Activated CD8-positive, alpha-beta memory T cell treated with anti-CD3 and anti-CD28 coated beads for 4 hours (primary cell): ENCODE measurements at places on chromosomes 13 and 19.

DNA sequence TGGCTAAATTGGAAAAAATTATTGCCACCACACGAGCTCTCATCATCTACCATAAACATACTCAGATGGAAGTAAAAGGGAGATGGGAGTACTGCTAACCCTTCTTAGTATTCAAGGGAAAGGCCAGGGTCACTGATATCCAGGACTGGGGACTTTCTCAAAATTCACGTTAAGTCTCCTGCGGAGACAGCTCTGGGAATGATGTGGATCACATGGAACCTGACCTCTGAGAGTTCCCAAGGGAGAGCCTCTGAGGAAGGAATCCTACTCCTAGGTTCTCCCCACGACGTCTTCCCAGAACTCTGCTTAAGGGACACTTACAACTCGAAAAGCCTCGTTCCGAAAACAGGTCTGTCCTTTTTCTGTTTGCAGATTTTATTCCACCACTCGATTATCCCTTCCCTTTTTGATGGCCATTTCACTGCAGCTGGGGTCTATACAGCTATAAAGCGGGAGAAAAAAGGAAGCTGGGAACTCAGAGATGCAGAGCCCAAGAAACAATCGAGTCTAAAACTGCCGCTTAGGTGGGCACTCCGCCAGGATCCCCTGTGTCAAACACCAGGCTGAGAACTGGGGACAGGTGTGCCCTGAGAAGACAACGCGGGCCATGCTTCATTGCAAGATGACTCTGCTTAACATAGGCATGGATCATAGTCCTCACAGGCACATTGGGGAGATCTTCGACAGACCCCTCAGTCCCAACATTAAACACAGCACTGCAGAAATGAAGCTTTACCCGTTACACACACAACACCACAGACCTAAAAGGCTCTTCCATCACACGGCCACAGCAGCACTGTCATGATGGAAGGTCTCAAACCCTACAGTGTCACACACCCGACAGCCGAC lies 823 bp upstream of the ZNF567 start:
- DNase-seq: no peak

DNA sequence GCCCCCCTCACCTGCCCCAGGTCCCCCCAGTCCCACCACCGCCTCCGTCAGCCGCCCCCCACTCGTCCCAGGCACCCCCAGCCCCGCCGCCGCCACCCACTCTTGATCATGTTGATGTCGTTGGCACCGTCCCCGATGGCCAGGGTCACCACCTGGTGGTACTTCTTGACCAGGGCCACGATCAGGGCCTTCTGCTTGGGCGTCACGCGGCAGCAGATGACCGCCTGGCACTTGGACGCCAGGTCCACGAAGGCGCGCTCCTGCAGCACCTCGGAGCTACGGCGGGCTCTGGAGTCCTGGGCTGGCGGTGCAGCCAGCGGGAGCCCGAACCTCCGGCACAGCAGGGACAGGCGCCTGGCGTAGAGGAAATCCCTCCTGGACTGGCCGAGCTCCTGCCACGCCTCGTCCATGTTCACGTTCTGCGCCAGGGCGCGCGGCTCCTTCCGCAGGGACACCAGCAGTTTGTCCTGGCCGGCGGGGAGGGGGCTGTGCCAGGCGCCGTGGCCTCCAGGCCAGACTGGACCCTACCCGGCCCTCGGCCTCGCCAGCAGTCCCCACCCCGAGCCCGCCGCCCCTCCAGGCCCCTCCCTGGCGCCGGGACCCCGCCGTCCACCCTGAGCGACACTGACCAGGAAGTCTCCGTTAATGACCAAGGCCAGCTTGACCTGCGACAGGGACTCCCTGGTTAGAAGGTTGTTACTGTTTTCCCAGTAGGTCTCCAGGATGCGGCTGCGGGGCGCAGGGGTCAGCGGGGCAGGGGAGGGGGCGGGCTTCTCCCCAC lies 22.6 kb downstream of the ATP8B3 start:
- DNase-seq: no peak

DNA sequence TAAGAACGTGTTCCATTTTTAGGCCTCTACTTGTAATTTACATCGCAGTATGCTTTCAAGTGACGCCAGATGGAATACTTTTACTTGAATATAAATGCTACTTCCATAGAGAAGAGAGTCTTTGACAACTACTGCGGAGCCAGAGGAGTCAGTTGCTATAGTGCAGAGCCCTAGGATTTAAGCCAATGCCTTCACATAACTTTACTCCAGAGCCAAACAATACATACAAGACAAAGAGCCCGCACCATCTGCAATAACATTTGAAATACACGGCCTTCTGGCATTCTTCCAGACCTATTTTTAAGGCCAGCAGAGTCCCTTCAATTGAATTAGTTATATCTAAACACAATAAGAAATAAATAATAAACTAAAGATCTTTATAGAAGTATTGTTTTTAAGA lies 59.4 kb downstream of the XPO4 start:
- no peak for DNase-seq

DNA sequence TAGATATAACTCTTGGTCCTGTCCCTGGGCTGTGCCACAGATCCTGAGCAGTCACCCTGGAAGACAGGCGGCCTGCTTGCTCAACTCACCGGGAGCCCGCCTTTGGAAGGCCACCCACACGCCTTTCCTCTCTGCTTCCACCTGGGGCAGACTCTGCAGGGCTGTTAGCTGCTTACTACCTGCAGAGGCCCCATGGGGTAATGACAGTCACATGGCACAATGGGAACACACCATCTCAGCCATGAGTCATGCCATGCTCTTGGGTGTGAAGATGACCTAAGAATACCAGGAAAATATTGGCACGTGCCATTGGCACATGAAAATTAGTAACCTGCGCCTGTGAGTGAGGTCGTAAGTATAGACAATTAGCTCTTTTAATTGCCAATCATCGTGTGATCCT lies 108.6 kb downstream of the COL4A2 start:
- no peak for DNase-seq

- DNase-seq: no peak
Measured at GRCh38 chr13:43698009-43698408, 88.8 kb downstream of the ENOX1 start.

GRCh38 chr19:56617531-56617930 lies 22.4 kb downstream of the ZNF71 start:
- DNase-seq: no peak

GRCh38 chr13:98506322-98506721 lies 70.6 kb downstream of the STK24 start:
- no peak for DNase-seq

DNA sequence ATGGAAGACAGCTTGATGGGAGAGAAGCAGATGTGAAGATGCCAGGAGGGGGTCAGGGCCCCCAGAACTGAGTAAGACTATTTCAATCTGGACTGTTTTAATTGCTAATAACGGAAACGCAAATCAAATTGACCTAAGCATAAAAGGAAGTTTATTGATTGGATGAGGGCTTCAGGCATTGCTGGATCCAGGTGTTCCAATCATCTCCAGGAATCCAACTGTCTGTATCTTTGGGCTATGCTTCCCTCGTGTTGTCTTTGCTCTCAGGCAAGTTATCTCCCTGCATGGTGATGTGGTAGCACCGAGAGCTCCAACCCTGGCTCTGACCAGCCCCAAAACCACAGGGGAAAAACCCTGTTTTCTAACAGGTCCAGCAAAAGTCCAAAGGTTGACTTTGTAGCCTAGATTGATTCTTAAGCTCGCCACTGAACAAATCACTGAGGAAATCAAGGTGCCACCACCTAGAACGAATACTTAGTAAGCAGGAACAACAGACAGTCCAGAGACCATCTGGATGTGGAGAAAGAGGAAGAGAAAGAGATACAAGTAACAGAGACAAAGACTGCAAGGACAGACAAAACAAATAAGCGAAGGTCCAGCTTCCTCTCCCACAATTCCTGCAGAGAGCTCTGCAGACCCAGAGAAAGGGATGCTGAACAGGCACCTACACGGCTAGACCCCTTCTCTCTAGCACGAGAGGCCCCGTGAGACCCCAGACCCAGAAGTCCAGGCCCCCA lies 1.2 kb upstream of the C19orf81 start:
- no peak for DNase-seq

- no peak for DNase-seq
Measured at GRCh38 chr13:28505543-28506135, 10.7 kb upstream of the FLT1 start.

DNA sequence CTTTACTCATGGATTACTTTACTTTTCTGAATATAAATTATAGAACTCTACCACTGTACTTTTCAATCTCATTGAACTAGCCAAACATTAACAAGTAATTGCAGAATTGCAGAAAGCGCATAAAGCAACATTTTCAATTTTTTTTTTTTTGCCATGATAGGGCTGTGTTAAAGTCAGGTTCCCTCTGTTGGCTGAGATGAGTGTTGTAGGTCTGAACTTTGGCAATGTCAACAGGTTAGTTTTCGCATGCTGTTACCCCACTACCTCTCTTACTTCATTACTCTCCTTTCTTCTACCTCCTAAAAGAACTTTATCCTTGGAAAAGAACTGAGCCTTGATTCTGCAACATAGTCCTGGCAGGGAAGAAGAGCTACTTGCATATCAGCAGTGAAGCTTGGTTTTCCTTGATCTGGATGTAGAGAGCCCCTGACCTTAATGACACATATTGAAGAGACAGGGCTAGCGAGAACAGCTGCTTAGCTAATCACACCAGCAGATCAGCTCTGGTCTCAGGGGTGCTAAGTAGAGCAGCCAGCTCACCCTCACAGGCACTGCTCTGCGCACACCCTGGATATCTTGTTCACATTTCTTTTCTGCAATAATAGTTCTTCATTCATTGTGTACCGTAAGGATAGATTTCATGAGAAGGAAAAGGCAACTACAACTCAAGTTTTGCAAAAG lies 119.5 kb downstream of the FLT1 start:
- no peak for DNase-seq

DNA sequence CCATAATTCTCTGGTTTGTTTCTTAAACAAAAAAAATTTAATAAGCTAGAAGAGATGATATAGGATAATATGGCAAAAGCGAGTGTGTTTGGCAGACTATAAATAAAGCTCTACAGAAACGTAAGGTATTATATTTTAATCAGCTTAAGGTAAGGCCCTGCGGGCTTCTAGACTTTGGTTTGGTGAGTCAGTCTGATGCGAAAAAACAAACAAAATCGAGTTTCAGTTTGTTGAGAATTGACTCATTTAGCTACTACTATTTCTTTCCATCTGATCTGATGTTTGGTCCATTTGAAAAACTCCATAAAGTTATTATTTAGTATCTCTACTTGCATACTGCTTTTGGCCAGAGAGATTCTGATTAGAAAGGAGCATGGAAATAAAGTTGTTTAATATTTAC lies 138.0 kb downstream of the MIPEP start:
- DNase-seq: no peak

DNA sequence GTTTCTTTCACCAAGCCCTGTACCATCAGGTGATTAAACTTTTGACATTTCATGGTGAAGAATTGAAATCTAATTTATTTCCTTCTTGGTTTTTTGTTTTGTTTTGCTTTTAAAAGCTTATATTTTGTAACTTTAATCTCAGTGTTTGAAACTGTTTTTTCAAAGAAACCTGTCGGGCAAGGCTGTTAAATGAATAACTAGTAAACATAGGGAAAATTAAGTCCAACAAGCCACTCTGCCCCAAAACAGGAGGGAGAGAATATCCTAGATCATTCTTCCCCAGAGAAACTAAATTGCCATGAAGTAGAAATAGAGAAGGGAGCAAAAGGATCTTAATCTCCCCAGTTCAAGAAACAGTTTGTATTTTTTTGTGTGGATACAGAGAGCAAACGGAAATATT lies 98.2 kb downstream of the FREM2 start:
- DNase-seq: no peak

DNA sequence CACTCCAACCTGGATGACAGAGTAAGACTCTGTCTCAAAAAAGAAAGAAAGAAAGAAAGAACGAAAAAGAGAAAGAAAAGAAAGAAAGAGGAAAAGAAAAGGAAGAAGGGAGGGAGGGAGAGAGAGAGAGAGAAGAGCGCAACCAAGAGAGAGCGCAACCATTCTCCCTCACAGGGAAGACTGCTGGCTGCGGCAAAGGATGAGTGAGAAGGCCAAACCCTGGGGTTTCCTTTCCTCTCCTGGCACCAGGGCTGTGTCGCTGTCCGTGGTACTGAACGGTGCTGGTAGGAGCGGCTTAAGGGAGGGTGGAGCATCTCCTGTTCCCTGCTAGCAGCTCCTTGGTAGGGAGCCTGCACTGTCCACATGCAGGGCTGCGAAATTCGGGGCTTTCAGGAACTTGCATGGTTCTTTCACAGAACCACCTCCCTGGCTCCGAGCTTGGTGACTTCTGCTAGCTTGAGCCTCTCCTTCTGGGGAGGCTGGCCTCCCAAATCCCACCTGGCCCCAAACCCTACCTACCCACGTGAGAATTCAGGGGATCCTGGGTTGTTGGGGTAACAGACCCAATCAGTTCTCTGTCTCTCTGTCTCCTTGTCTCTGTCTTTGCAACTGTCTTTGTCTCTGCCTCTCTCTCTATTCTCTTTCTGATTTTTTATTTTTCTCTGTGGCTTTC lies 51.1 kb upstream of the ZNRF4 start:
- peak; percentile 6 for DNase-seq

DNA sequence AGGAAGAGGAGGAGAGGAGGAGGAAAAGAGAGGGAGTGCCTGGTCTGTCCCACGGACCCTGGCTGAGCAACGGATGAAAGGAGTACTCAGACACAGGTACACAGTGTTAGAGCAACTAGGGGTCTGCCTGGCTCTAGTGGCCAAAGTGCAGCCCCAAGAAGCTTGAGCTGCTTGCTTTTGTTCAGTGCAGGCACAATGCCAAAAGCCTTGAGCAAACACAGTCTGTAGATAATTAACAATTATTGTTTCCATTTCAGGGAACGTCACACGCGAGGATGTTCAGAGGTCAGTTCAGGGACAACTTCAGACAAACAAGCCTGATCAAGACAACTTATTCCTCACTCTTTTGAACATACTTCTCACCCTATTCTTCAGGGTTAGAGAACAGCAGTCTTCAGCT lies 32.2 kb upstream of the ZNF726 start:
- no peak for DNase-seq

DNA sequence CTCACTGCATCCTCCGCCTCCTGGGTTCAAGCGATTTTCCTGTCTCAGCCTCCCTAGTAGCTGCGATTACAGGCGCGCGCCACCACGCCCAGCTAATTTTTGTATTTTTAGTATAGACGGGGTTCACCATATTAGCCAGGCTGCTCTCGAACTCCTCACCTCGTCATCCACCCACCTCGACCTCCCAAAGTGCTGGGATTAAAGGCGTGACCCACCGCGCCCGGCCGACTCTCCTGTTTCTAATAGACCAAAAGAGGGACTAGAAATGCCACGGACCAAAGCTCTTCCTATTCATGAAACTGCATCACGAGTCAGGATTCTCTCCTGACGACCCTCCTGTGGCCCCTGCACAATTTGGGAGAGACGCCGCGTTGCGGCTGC lies 563 bp downstream of the ZNF43 start:
- no peak for DNase-seq

GRCh38 chr13:97140611-97141010 lies 81.5 kb upstream of the MBNL2 start:
- DNase-seq: no peak

GRCh38 chr19:30919737-30920136 lies 429.5 kb downstream of the TSHZ3 start:
- DNase-seq: no peak

- DNase-seq: no peak
Measured at GRCh38 chr13:94313321-94313910, 166.1 kb downstream of the DCT start.
